ENCODE measurements at places on chromosomes 5 and 9.

GRCh38 chr9:37096628-37097027, 23.7 kb upstream of the ZCCHC7 start:
- no peak for DNase-seq

DNA sequence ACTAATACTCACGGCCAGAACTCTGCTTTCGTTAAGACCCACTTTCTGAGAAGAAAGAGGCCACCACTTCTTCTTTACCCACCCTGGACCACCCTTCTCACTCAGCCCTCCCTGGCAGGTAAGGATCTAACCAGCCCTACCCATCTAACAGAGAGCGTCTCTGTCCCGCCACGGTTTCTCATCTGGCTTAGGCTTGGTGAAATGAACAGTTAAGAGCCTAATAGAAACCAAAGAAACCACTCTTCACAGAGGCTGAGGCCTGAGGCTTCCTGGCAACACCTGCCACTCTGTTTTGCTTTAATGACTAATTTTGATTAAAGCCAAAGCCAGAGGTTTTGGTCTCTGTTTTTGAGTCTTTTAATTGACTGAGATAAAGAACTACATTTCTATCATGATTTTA, 354.1 kb upstream of the SLC30A5 start:
- no peak for DNase-seq

DNA sequence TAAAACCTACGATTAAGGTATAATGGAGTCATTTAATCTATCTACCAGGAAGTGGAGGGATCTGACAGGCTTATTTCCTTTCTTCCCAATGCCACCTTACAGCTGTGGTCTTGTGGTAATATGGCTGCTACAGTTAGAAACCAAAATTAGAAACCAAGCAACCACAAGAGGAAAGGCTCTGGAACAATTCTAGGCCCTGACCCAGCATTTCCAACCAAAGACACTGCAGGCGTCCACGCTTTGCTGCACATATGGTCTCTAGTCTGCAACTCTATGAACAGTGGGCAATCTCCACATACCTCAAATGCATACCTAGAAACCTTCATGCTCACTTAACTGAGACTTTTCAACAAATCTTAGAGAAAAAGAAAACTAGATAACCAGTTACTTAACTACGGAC, 339.1 kb downstream of the NFIB start:
- DNase-seq: no peak

GRCh38 chr9:87840134-87840533, 42.5 kb upstream of the SPATA31E1 start:
- no peak for DNase-seq

- DNase-seq: no peak
Measured at GRCh38 chr5:170640731-170641588, 137.1 kb downstream of the KCNIP1 start.

- DNase-seq: no peak
Measured at GRCh38 chr9:129995409-129996160, 47.4 kb downstream of the FNBP1 start.

- no peak for DNase-seq
Measured at GRCh38 chr5:34751807-34752736, 86.9 kb upstream of the TTC23L start.

DNA sequence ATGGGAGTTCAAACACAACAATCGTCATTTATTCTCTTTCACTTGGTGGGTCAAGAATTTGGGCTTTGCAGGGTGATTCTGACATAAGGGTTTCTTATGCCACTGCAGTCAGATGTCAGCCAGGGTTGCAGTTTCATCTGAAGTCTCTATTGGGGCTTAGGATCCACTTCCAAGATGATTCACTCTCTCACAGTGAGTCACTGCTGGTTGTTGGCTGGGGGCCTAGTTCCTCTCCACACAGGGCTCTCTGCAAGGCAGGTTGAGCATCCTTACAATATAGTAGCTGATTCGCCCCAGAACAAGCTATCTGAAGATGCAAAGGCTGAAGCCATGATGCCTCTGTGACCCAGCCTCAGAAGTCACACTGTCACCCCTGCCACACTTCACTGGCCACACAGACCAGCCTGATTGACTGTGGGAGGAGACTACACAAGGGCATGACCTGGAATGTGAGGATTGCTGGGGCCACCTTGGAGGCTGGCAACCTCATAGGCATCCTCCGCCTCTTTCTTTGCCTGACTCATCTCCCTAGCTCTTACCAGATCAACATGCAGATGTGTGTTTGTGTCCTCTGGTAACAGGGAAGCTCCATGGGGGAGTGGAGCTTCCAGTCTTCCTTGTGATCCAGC, 4.5 kb upstream of the CARD19 start:
- DNase-seq: no peak

GRCh38 chr5:28576022-28576421, 1537.6 kb upstream of the CDH9 start:
- DNase-seq: no peak

DNA sequence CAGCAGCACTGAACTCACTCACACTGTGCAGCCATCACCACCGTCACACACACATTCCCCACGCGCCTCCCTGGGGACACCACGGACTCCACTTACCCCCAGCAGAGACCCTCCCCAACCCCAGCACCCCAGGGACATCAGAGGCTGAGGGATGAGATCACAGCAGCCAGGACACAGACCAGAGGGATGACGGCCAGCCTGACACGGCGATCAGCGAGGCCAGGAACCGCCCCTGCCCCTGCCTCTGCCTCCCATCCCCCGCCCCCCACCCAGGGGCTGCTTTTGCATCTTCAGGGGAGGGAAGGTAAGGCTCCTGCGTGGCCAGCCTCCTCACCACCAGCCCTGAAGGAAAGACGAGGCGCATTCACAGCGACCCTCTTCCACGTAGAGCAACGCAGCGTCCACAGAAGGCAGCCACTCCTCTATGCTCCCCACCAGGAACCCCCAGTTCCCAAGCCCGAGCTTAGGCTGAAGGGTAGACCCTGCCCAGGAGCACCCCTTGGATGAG, 104.5 kb downstream of the VAV2 start:
- no peak for DNase-seq

- no peak for DNase-seq
Measured at GRCh38 chr9:134127065-134127580, 8.8 kb upstream of the WDR5 start.

DNA sequence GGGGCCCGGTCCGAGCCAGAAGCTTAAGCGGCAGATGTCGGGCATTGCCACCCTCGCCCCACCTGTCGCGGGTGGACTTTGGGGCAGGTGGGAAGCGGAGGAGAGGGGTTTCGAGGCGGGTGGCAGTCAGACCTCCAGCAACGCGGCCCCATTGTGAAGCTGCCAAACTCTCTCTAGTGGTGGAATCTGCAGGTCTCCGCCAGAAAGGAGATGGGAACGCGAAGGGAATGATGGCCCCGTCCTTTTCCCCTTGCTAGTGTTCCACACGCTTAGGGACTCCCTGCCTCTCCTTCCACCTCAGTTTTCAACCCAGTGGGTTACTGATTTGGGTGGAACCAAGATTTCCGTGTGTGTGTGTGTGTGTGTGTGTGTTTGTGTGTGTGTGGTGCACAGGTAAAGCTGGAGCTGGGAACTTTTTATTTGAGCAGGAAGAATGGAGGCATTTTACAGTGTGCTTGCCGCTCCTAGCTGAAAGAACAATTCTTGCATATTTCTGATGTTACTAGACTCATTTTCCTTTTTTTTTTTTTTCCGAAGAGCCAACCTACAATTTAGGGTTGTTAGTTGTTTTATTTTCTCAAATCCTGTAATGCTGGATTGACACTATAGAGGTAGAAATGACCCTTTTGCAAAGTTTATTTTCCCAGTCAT, 1.3 kb downstream of the MACIR start:
- no peak for DNase-seq

- DNase-seq: no peak
Measured at GRCh38 chr9:98248737-98249474, 6.5 kb downstream of the TBC1D2 start.

GRCh38 chr9:600006-600405, 241.5 kb upstream of the DMRT1 start:
- DNase-seq: no peak

Data from effector CD4-positive, alpha-beta T cell (primary cell).